ENCODE measurements at places on chromosomes 6 and 20.

DNA sequence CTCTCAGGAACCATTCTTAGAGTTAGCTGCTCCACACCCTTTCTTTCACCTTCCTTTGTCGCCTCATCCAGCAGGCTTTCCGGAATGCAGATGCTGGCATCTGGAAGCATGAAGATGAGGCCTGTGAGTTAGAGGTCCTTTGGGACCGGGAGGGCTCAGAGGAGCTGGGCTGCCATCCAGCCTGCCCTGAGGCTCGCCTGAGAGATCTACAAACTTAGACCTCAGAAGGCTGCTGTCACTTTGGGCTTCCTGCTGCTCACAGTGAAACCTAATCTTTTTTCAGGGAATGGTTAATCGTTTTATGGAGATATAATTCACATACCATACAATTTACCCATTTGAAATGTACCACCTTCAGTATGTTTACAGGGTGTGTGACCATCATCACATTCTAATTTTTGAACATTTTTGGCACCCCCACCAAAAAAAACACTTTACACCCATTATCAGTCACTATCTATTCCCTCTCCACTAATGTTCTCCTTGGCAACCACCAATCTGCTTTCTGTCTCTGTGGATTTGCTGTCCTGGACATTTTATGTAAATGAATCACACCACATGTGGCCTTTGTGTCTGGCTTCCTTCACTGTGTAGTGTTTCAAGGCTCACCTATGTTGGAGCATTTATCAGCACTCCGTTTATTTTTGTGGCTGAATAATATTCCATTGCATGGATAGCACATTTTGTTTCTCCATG is 20.0 kb upstream of the MPC1 start:
- no peak for DNase-seq

DNA sequence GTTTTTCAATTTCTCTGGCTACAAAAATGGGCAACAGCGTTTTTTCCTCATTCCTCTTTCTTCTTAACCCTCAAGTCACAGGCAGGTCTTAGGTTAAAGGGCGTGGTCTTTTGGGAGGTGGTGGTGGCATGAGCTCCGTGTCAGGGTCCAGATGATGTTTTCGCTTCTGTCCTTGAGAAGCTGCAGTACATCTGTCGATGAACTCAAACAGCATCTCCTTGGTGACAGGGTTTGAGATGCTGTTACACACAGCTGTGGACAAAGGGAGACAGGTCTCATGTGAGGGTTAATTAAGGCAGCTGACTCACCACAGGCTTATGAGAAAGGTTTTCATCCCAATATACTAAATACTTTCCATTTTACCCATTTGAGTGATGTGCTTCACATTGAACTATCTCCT is 350.8 kb downstream of the RNGTT start:
- DNase-seq, result no peak

- no peak for DNase-seq
These were observed 118.6 kb upstream of the DOK5 start for GRCh38 chr20:54356801-54357200.

DNA sequence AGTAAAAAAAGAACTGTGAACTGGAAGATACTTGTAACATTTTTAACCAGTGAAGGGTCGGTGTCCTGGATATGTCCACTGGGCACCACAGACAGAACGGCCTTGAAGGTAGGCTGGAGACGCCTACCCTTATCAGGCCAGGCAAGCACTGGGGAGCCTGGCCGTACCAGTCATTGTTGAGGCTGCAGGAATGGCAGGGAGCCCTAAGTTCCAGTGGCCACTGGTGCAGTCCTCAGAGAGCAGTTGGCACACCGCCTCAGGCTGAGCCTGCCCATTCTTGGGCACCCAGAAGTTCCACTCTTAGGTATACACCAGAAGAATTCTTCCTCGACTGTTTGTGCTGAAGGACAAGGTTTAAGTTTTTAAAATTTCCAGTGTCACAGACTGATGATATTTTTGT is 20.5 kb downstream of the DNAJC5 start:
- no peak for DNase-seq

DNA sequence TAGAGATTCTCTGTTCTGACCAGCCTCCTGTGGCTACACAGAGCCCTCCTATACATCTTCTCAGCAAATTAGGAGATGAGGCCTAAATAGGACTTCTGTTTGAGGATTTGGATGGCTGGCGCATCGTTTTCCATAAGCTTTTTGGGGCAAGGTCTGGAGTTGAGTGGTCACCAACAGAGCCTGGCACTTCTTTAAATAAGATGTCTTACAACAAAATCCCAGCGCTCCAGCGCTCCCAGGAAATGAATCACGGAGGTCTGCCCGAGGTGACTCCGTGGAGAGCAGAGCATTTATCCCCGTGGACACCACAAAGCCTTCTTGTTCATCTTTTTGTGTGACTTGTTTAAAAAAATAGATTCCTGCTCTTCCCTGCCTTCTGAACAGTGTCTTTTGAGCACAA is 75.3 kb downstream of the GNAS-AS1 start:
- DNase-seq, result no peak

GRCh38 chr6:112595841-112596240 is 248.7 kb downstream of the RFPL4B start:
- no peak for DNase-seq

Measured in activated naive CD4-positive, alpha-beta T cell (primary cell).